ENCODE measurements at places on chromosomes 13 and 19. TPM values are rescaled to one million over a fixed set of nuclear protein-coding genes. Genes with fewer than 3 reads are reported as not detected.

- no peak overlapping the region for H3K27ac ChIP-seq
- no peak overlapping the region for H3K4me3 ChIP-seq
- DNase-seq: no peak
- H3K4me1 ChIP-seq: no peaks in the 10 kb centered on the region
Observed at GRCh38 chr13:78238911-78239310, 320.3 kb upstream of the EDNRB start.

DNA sequence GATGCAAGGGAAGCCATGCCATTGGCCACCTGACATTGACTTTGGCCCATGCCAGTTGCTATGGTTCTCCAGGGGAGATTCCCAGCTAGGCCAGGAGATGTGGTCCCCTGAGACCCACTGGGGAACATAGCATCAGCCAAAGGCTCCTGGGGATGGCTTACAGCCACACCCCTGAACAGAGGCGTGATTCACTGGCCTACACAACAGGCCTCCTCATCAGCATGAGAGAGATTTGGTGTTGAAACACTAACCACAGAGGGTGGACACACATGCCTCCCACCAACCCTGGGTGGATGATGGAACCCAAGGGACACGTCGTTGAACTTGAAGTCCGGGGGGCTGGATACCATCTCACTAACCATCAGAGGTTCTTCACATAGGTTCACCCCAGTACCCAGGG lies 14.4 kb downstream of the IQCN start:
- H3K4me3 ChIP-seq: no peak overlapping the region
- no peaks in the 10 kb centered on the region for H3K27me3 ChIP-seq
- no peak for DNase-seq
- no peak overlapping the region for H3K27ac ChIP-seq

DNA sequence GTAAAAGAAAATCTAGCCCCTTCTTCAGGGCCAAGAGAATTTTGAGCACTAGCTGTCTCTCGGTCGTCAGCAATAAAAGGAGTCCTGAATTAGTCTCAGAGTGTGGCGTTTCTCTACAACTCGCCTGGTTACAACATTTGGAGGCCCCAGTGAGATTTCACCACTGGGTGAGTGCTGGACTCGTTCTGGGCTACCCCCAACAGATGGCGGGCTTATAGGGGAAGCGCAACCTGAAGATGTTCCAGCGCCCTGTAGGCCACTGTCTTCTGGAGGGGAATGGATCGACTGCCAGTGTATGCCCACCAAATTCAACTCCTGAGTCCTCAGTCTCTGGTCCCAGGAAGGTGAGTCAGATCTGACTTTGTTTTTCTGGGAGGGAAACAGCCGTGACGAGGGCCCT lies 11.7 kb upstream of the ZNF181 start:
- no peak overlapping the region for H3K4me3 ChIP-seq
- DNase-seq: no peak
- no peaks in the 10 kb centered on the region for H3K36me3 ChIP-seq
- H3K4me1 ChIP-seq: no peaks in the 10 kb centered on the region

- H3K4me1 ChIP-seq: no peaks in the 10 kb centered on the region
- H3K27ac ChIP-seq: no peak overlapping the region
- DNase-seq: no peak
- H3K4me3 ChIP-seq: no peak overlapping the region
- no peaks in the 10 kb centered on the region for H3K36me3 ChIP-seq
- H3K27me3 ChIP-seq: no peaks in the 10 kb centered on the region
Observed at GRCh38 chr13:81001828-81002385, 661.0 kb upstream of the SPRY2 start.

TNNI3 gene
- not detected for total RNA-seq

IGFLR1 gene
- total RNA-seq: 27.1 TPM

FLT3LG gene
- 4.4 TPM for total RNA-seq
